Gastrocnemius medialis (tissue), 4 donors: ENCODE measurements at places on chromosomes 13 and 19. TPM values are rescaled to one million over a fixed set of nuclear protein-coding genes. Genes with fewer than 3 reads are reported as not detected.

DNA sequence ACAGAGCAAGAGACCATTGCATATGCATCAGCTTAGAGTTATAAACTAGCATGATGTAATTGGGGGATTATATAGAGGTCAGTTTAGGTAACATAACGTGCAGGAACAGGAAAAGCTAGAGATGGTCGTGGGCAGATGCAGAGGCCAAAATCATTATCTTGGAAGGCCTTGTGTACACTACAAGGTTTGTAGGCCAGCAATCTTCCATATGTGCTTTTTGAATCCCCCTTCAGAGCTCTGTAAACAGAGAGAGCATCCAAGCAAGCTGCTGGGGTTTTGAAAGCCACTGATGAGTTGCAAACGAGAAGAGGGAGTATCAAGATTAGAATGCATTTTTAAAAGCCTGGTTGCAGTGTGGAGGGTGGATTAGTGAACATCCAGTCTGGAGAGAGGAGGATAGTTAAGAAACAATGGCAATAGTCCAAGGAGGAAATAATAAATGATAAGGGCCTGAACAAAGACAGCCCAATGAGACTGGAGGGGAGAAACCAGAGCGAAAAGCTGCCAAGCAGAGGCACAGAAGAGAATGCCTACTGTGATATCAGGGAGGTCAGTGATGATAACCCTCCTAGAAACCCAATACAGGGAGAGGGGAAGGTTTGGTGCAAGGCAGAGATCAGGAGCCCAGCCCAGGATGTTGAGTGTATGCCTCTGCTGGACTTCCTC, 109.6 kb downstream of the ZAR1L start:
- DNase-seq, result no peak

DNA sequence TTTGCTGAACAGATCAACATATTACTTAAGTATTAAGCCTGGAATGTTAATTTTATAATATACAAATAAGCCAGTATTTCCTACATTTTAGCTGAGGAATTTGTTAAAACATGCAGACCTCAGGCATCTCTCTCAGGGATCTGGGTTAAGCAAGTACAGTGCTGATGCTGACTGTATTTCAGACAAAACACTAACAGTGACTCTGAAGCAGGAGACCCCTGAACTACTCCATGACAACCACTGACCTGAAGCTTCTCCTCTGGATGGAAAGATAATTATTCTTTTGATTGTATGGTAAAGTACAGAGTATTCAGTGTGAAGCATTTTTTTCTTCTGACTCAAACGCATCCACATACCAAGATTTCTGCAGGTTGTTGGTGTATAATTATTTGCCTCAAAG, 680.8 kb downstream of the LIG4 start:
- DNase-seq, result no peak

DNA sequence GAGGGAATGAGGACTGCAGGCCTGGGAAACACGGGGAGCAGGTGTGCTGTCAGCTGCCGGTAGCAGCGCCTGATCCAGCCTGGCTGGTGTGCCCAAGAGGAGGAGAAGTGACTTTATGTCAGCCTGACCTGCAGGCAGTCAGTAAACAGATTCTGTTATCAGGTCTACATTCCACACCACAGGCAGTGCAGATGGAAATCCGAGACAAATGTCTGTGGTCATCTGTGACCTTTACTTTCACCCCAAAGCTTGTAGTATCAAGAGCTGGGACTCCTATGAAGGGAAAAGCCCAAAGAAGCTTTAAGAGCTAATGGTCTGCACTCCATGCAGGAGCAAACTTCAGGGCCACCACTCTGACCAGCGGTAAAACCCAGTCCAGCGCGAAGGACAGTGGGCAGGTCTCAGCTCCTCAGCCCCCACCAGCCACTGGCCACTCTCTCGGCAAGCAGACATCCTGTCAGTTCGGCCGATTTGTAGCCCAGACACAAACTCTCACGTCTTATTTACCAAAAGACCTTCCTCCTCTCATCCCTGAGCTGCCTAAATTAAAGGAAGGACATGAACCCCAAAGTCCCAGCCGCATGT, 7.7 kb downstream of the EPS15L1 start:
- peak; percentile 85 for DNase-seq

DNA sequence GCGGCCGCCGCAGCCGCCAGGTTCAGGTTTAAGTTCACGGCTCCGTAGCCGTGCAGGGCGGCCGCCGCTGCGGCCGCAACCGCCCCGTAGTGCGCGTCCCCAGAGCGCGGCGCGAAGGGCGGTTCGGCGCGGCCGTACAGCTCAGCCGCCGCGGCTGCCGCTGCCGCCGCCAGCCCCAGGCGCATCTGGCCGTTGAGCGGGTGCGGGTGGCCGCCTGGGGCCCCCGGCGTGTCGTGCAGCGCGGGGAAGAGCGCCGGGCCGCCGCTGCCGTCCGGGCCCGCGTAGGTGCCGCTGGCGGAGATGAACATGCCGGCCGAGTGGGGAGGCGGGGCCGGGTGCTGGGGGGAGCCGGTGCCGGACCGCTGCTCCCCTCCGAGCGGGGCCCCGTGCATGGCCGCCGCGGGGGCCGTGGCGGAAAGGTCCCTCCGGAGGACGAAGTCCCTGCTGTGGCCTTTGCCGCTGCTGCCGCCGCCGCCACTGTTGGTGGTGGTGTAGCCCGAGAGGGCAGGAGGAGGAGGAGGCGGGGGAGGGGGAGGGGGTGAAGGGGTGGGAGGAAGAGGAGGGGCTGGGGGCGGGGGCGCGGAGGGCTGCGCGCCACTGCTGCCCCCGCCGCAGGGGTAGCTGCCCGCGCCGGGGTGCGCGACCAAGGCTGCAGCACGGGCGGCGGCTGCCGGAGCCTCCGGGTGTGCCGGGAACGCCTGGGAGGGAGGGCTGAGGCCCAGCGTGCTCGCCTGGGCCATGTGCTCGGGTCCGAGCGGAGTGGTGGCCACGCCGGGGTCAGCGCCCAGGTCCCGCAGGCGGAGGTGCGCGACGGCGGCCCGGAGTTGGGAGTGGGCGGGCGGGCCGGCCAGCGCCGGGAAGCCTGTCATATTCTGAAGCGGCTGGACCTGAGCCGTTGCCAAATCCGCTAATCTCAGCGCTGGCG, 654 bp downstream of the ZIC5 start:
- no peak for DNase-seq

- DNase-seq, result no peak
These were observed 774 bp downstream of the SLC7A10 start for GRCh38 chr19:33224694-33225457.

- no peak for DNase-seq
These were observed 7.1 kb downstream of the SMIM7 start for GRCh38 chr19:16652854-16653253.

DNA sequence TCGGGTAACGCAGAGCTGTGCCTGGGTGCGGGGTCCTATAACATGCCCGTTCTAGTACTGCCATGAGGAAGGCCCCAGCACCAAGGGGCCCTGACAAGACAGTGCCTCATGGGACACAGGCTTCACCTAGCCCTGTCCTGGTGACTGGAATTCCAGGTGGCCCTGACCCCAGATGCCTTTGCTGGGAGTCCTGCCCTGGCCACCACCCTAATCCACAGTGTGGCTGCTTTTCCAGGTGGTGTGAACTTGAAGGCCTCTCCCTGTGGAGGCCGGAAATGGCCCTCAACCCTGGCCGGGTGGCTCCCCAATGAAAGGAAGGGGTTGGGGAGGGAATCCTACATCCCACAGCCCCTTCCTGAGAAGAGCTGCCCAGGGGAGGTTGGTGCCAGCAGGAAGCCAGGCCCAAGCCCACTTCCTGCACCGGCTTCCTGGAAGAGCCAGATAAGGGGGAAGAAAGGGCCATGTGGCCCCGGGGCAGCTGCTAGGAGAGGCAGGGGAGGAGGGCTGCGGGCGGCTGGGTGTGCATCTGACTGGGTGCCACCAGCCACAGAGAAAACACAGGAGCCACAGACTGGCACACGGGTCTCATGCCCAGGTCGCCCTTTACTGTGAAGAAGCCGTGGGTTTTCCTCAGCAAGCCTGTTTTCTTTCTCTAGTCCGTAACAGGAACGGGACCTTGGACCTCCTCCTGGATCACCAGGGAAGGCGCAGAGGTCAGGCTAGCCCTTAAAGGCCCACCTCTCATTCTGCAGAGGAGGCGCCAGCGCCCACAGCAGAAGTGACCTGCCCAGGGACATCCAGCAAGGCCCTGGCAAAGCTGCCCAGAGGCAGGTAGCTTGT, 4.7 kb downstream of the LSM4 start:
- DNase-seq, result no peak

- no peak for DNase-seq
These were observed 136.9 kb upstream of the SPRY2 start for GRCh38 chr13:80477661-80478443.

The ZSCAN4 gene
- not detected for total RNA-seq

The TMEM161A gene
- total RNA-seq, result 52.1 TPM

The ZNF792 gene
- total RNA-seq, result 1.7 TPM

The CA11 gene
- total RNA-seq, result 3.4 TPM

The TMEM91 gene
- 1.7 TPM for total RNA-seq
